ENCODE measurements at places on chromosomes 16 and 17.

GRCh38 chr17:77466140-77466539, 325.4 kb downstream of the SEC14L1 start:
- DNase-seq = no peak

DNA sequence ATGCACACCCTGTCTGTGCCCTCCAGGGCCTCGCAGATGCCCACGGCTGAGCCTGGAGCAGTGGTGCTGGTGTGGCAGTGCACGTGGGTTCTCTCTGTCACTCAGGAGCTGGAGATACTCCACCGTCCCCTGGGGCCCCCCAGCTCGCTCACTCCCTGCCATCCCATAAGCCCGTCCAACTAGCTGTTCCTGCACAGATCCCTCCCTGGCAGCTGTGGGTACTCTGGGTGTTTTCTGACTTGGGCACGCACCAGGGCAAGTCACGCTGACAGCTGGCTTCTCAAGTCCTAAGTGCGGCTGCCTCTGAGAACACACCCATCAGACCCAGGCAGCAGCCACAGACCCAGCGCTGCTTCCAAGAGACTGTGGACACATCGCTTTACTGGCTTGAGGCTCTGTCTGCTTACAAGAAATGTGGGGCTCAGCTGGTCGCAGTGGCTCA, 25.4 kb upstream of the ITGB4 start:
- DNase-seq = no peak

- DNase-seq = peak; percentile 94
Measured at GRCh38 chr16:10828851-10829366, 10.3 kb upstream of the TVP23A start.

DNA sequence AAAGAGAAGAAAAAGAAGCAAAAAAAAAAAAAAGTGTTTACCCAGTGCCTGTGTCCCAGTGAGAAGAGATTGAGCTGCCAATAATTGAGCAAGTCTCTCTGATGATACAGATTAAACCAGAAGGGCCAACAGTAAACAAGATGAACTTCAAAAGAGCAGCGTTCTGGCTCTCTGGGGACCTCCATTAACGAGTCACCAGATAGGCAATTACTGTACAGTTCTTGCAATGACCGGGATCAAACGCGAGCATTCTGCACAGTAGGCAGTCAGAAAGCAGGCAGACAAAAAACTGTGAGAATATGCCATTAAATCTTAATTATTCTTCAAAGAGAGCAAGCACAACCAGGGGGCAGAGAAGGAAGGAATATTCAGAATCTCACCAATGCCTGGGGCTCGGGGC, 626.1 kb downstream of the TMEM114 start:
- DNase-seq = no peak

GRCh38 chr16:50910736-50911100, 168.8 kb downstream of the CYLD start:
- no peak for DNase-seq

Measured in breast epithelium (tissue), 4 donors.